ENCODE measurements at places on chromosomes 5 and 9.

- peak; percentile 20 for DNase-seq
Observed at GRCh38 chr9:129836311-129837007, 1.2 kb downstream of the USP20 start.

GRCh38 chr5:81632679-81633078 lies 118.2 kb downstream of the SSBP2 start:
- no peak for DNase-seq

DNA sequence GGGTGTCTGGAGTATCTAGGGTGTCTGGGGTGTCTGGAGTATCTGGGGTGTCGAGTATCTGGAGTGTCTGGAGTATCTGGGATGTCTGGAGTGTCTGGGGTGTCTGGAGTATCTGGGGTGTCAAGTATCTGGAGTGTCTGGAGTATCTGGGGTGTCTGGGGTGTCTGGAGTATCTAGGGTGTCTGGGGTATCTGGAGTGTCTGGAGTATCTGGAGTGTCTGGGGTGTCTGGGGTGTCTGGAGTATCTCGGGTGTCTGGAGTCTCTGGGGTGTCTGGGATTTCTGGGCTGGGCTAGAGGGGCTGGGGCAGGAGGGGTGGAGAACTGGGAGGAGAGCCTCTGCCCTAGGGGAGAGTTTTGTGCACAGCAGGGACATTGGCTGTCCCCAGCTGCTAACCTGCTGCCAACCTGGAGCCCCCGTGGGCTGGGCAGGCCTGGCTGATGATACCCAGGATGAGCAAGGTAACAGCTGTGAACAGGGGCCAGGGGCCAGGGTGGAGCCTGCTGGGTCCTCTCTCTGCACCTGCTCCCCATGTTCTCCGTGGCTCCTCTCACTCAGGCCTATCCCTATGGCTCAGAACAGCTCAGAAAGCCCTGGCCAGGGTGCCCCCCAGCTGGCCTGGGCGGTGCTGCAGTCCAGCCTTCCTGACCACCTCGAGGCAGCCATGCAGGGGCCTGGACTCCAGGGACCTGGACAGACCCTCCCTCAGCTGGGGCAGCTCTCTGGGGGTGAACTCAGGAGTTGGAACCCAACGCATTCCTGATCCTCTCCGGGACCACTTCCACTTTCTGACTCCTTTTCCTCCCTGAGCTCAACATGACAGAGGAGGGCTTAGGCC lies 29.9 kb downstream of the LHX3 start:
- no peak for DNase-seq

GRCh38 chr5:38883842-38884241 lies 38.0 kb downstream of the OSMR start:
- DNase-seq, result no peak

DNA sequence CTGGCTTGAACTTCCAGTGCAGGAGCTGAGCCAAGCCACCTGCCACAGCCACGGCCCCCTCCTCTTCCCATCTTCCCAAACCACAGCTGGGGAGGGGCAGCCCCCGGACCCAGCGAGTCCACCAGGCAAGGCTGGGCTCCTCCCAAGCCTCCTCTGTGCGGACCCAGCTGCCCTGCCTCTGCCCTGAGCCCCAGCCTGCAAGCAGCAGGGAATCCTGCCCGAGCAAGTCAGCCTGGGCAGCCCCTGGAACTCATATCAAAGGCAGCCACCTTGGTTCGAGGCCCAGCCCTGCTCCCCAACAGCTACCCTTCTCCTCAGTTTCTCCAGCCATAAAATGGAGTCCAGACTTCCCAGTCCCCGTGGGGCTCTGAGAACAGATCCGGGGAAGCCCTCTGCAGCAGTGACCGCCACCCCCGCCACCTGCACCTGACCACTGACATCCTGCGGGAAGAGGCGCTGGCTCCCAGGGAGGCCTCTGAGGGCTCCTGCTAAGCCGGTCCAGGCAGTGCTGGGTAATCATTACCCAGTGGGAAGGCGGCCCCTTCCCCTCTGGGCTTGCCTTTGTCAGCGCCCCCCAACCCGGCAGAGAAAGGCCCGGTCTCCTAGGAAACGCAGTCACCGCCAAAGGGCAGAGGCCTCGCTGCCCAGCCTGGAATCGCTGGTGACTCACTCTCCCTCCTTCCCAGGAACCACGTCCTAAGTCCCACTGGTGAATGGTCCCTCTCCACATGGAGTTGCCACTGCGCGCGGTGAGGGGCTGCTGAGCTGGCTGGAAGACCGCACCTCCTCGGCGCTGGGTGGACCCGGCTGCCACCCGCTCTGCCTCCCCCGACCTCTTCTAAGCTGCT lies 1.5 kb downstream of the VAV2 start:
- no peak for DNase-seq

GRCh38 chr5:146515473-146516150 lies 378 bp downstream of the GPR151 start:
- no peak for DNase-seq

- DNase-seq, result no peak
Observed at GRCh38 chr5:157513182-157513581, 53.2 kb downstream of the NIPAL4 start.

DNA sequence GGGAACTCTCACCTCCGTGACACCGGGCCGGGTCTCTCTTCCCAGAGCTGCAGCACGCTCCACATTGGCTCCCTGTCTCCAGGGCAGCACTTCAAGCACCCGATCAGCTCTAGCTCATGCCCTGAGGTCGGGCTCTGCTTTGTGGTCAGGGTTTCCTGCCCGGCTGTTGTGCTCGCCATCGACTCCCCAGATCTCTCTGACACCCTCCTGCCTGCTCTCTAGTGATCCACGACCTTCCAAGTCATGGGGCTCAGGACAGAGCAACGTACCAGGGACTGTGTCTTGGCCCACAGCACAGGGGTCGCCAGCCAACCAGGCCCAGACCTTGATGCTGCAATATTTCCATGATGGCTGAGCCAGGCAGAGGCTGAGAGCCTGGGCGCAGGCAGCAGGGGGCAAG lies 45.1 kb downstream of the PRRT1B start:
- DNase-seq, result no peak

GRCh38 chr5:169430671-169431070 lies 129.7 kb upstream of the SLIT3 start:
- no peak for DNase-seq

DNA sequence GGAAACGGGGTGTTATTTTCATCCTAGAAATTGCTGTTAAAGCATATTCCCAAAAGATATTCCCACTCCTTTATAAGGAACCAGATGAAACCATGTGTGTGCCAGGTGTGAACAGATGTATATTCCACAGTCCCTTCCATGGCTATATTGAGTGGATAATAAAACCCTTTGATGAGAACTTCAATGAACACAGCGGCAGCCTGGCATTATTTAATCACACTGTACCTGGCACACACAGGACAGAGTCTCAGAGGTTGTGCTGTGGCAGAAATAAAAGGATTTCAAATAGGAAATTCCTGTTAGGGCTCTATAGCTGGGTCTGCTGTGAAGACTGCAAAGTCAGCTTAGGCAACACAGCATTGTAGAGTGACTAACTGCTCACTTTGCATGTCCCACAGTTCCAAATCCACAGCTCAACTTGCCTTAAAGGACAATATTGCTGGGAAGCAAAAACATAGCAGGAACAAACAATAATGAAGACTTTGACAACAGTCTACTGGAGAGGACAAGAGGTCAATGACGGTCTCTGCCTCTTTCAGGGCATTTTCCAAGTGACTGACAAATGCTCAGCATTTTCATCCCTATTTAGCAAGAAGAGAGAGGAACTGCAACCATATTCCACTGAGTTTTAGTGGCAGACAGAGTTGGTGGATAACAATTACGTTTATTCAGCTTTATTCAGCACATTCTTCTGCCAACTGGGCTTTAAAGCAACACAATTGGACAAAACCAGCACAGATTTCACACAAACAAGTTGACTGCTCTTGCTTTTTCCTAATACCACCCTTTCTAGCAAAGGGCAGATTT lies 255.7 kb upstream of the RGMB start:
- DNase-seq, result no peak

GRCh38 chr5:179262126-179262920 lies 82.9 kb downstream of the ADAMTS2 start:
- DNase-seq, result no peak

GRCh38 chr5:135481909-135482311 lies 29.8 kb upstream of the TIFAB start:
- no peak for DNase-seq

GRCh38 chr5:73135429-73136054 lies 15.2 kb downstream of the TMEM171 start:
- no peak for DNase-seq

GRCh38 chr9:31753756-31754155 lies 630.7 kb upstream of the ACO1 start:
- no peak for DNase-seq

GRCh38 chr5:11785771-11786352 lies 118.4 kb downstream of the CTNND2 start:
- DNase-seq, result no peak

- no peak for DNase-seq
Observed at GRCh38 chr9:131240047-131240921, 36.0 kb downstream of the FAM78A start.

DNA sequence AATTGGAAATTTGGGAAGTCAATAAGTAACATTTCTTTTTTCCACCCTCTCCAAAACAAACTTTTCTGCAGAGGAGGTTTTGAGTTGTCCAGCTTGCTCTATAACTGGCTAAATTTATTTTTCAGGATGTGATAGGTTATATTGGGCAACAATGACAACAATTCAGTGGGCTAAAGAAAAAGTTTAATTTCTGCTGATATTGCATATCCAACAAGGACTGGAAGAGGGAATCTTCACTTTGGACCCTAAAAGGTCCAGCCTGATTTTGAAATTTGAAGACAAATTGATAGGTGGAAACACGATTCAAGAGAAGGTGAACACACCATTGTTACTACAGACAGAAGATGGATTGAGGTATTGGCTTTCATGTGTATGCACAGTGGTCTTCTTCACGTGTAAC lies 393.1 kb downstream of the BRINP1 start:
- DNase-seq, result no peak

DNA sequence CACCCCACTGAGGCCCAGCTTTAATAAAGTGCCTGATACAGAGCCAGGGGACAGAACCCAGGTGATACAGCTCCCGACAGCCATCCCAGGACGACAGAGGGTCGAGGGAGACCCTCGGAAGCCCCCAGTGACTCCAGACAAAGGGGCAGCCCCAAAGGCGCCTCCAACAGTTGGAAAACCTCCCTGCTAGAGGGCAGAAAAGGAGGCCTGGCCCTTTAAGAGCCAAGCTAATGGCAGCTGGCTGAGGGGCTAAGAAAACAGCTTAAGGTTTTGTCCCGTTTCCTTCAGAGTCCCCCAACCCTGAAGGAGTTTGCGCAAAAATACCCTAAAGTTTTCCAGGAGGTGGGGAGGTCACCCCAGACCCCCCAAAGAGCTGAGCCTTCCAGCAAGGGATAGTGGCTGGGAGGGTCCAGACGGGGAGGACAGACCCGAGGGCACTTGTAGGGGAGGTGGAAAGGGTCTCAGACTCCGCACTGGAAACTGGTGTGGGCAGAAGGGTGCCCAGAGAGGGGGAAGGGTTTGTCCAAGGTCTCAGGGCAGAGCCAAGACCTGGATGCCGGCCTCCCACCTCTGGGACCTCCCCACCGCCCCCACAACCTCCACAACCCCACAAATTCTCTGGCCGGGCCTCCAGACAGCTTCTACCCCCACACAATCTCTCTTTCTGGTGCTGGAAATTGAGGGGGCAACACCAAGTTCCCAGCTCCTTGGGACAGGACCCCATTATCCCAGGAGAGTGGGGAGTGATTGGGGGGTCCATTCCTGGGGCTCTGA lies 8.2 kb upstream of the AK1 start:
- DNase-seq, result no peak

DNA sequence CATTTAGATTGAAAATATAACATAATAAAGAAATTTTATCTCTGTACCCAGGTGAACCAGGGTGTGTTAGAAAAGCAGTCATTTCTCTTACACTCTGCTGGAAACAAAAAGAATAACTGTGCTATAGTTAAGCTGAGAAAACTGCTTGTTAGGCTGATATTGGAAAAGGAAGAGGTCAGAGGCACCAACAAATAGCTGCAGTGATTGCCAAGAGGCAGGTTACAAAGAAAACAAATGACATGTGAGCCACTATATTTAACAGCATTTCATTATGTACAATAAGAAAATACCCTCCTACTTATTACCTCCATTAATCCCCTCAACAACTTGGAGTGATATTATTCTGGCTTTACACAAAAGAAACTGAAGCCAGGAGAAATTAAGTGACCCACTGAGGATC lies 607.9 kb upstream of the TLE4 start:
- no peak for DNase-seq

- no peak for DNase-seq
Observed at GRCh38 chr5:56024810-56025150, 30.0 kb upstream of the IL6ST start.

DNA sequence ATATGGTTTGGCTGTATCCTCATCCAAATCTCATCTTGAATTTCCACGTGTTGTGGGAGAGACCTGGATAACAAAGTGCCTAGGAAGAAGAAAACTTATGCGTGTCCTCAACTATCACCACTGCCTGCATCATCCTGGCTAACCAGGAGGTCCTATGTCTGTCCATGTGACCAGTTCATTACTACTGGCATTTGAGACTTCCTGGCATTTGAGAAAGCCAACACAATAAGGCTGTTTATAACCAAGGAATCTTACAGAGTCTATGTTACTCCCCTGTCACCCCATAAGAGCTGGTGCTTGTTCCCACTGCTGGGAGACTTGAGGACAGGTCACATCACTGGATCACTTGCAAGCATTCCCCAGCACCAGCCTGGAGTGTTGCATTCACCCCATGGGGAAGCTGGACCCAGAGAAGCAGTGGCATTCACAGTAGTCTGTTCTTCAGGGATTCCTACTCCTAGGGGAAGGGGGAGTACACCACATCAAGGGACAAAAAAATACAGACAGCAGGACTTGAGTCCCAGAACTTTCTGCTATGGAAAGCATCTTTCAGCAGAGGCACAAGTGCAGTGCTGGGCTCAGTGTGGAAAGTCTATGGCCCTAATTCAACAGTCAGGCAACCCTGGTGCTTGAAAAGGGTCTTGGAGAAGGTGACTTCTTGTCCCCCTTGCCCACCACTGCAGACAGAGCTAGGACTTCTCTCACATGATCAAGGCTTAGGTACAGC lies 717.1 kb downstream of the SEMA5A start:
- no peak for DNase-seq

- DNase-seq, result no peak
Observed at GRCh38 chr9:20569525-20569924, 52.8 kb downstream of the MLLT3 start.

DNA sequence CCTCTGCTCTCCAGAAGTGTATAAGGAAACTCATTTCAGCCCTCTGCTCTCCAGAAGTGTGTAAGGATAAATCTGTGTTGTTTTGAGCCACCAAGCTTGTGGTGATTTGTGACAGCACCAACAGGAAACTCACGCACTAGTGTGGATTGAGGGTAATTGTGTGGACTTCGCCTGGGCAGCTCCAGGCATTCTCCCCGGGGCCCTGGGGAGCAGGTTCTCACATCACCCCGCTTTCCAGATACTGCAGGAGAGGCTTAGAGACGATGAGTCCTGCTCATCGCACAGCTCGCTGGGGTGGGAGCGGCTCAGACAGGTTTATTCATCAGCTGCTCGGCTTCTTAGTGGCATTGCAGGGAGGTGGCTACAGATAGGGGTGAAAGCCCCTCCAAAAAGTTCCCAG lies 38.4 kb upstream of the RNF130 start:
- no peak for DNase-seq

GRCh38 chr5:121182788-121183490 lies 668.7 kb upstream of the FTMT start:
- DNase-seq, result no peak
